ENCODE measurements at places on chromosomes 5 and 9.

DNA sequence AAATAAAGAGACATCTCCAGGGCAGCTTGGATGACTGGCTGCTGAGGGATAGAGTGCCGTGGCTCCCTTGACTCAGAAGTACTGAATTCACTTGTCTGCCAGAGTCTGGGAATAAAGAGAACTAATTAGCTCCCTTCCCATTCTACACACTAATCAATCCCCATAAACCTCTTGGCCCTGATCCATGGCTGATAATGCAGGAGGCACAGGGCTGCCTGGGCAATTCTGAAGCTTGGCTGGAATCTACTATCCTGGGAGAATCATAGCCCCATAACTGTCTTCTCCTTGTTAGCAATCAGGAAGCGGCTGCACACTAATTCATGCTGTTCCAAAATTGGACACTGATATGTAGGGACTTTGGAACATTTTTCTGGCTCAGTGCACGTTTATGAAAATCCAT lies 197.7 kb downstream of the PTTG1 start:
- DNase-seq: no peak

DNA sequence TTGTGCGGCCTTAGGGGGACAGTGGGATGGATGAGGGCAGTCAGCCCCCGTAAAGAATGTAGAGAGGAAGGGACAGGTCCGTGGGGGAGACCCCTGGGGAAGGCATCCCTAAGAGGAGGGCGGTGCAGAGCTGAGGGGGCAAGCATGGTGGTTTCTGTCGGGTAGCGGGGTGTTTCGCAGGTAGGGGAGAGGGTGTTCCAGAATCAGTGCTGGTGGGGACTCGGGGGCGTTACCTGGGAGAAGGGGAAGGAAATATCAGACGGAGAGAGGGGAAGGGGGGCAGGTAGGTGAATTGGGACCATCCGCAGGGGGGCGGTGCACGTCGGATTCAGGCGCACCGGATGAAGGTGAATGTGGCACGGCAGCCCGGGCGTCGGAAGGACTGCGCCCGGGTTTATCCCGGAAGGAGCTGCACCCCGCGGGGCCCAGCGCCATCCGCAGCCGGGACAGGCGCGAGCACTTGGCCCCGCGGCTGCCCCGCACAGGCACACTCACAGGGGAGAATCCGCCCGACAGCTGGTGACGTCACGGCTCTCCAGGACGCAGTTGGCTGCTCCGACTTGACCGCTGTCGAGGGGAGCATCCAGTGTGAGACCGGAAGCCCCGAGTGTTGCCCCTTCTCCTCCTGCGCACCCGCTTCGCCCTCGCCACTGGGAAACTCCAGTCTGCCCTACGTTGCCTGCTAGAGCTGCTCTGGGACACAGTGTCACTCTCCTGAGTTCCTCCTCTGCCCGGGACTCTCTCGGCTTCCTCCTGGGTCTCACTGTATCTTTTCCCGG lies 1.3 kb downstream of the CD72 start:
- DNase-seq: peak; percentile 35

GRCh38 chr9:137804908-137805630 lies 72.5 kb upstream of the CACNA1B start:
- DNase-seq: no peak

DNA sequence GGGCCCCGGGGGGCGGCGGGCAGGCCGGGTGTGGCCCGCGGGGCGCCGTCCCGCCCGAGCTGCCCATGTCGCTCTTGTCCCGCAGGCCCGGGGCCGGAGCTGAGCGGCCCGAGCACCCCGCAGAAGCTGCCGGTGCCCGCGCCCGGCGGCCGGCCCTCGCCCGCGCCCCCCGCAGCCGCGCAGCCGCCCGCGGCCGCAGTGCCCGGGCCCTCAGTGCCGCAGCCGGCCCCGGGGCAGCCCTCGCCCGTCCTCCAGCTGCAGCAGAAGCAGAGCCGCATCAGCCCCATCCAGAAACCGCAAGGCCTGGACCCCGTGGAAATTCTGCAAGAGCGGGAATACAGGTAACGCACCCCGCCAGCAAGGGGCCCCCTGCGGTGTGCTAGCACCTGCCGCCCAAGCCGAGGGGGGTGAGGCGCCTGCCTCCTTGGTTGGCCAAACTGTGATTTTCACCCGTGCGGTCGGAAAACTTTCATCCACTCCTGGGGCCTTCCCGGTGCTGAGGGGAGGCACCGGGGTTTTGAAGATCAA lies 32.1 kb downstream of the SMARCA2 start:
- DNase-seq: no peak

GRCh38 chr5:114408847-114409246 lies 47.0 kb downstream of the KCNN2 start:
- no peak for DNase-seq

DNA sequence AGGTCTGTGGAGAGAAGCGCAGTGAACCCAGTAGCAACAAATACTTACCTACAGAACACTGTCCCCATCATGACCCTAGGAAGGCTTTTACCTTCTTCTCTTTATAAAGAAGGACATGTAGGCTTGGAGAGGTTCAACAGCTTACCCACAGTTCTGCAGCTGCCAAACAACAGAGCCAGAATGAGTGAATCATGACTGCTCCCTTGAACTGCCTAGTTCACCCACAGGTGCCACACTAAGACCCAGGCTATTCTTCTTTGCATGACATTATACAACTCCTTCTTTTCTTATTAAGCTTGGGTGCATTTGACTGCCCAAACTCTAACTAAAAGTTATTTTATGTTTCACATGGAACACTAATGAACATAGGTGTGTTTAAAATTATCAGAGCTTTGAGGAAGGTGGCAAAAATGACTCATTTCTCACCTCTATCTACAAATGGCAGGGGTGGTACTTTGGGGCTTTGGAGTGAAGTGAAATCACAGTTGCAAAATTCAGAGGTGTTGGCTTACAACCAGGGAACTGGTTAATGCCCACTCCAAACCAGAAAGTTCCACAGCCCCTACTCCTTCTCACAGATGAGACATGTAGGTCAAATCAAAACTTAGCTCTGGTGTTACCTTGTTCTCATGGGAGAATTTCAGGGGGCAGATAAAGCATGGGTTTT lies 201.6 kb downstream of the SEMA6A start:
- no peak for DNase-seq

- no peak for DNase-seq
These were observed 75.7 kb downstream of the TEK start for GRCh38 chr9:27184556-27185351.

DNA sequence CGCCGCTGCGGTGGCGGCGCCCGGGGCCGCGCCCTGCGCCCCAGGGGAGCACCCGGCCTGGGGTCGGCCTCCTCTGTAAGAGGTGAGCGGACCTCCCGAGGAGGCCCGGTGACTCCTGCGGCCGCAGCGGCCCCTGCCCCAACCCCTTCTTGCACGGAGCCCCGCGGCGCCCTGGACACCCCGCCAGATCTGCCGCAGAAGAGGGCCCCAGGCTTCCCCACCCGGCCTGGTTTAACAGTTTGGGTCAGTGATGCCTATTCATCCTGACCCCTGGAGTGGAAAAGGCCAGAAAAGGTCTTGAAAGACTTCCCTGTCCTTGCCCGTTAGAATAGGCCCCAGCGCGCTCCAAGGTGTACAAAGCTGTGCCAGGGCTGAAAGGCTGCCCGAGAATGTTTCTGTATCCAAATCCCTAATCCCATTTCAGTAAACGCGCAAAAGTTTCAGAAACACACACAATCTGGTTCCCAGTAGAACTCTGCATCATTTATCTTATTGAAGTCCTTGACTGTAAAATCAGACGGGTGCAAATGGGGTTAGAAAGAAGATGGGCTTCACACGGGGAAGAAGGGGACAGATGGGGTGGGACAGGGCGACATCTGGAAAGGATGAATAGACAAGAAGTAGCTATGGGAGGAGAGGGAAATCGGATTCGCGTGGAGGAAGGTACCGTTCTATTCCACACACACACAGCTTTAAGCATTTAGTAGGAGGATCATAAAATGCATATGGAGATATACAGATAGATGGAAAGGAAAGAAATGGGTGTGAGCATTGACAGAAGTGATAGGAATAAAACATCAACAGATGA lies 1.1 kb upstream of the SSBP2 start:
- peak; percentile 10 for DNase-seq

DNA sequence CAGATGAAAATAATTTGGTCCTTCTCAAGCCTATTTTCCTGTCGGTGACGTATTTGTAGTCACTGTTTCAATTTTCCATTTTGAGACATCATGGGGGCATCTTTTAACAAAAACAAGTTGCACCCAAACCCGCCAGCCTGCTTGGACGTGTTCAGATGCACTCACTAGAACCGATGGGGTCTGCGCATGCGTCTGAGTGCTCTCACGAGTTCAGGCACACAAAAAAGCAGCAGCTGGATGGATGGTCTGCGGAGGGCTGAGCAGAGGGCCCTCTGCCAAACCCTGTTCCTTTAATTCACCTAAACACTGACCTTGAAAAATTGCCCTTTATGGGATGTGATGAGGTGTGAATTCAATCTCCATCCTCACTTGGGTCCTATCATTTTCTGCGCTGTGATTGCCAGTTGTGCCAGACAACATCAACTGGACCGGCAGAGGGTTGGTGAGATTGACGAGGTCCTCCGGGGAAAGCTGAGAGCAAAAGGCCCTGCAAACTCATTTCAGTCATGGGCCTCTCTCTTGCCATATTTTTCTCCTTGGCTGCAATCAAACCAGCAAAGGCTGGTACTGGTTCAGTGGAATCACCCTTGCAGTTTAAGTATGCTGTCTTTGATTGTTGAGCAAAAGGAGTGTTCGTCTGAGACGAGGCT lies 251.9 kb downstream of the NFIB start:
- DNase-seq: no peak

GRCh38 chr9:3887221-3887653 lies 361.4 kb upstream of the RFX3 start:
- DNase-seq: no peak

Data from stimulated activated CD4-positive, alpha-beta T cell treated with anti-CD3 and anti-CD28 coated beads, Interleukin-15, amount 100 ng/mL, for 1 hour (primary cell).